ENCODE measurements at places on chromosomes 16 and 17.
A peak's percentile ranks its signal among the peaks of the same experiment; 100 is the strongest.

- DNase-seq = no peak
Observed at GRCh38 chr17:12431188-12431587, 234.5 kb upstream of the MYOCD start.

DNA sequence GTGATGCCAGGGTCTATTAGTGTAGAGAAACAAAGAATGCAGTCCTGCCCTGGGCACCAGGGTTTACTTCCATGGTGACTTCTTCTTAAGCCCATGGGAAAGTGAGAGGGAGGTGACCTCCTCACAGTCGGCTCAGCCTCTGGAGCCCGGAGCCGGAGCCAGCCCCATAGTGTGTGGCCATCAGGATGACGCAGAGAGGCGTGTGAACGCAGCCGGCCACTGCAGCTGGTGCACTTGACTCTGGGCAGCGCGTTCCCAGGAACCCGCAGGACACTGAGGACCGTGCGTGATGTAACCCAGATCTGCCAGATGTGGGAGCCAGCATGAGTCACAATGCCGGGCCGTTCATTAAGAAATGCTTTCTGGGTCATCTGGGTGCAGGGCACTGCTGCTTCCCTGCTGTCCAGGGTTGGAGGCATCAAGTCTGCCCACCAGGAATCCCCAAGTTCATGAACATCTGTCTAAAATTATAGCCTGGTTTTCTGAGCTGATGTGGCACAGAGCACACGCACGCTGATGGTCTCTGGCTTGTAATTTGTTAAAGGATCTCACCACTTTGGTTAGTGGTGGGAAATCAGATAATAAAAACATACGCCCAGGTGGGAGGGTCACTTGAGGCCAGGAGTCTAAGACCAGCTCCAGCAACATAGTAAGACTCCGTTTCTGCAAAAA lies 114.1 kb downstream of the PITPNC1 start:
- peak; percentile 95 for DNase-seq

DNA sequence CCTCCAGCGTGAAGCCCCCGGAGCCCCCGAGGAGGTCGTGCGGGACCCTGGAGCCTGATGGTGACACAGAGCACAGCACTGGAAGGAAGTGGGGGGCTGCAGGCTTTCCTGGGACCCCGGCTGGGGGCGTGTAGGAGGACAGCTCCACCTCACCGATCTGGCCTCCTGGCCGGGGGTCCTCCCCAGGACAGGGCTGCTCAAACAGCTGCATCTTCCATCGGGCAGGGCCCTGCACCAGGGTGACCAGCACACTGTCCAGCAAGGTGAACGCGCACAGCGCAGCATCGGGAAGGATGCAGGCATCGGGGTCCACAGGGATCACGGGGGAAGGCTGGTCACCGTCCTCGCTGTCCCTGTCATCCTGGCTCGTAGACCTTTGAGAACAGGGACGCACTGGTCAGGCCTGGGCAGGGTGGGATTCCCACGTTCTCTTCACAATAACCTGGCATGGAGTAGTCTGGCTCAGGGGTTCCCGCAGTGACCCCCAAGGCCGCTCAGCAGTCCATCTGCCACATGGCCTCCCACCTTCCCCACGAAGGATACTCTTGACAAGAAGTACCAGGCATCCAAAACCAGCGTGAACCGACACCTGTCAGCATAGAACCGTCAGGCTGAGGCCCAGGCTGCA lies 1.2 kb downstream of the FAAP100 start:
- DNase-seq = no peak

DNA sequence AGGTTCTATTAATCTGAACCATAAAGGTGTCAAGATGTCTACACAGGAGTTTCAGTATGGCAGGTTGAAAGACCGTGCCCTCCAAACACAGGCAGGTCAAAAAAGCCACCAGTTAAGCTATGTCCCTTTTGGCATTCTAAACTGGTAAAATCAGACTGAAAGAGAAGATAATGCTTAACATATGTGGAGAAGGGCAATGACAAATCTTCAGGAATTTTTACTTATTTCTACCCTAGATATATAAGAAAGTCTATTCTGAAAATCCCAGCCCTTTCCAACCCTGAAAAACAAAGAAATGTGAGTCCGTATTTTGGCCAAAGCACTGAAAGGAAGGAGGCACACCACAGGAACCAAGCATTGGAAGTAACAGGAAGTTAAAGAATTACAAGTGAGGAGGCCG lies 16.5 kb downstream of the AP1G1 start:
- no peak for DNase-seq

DNA sequence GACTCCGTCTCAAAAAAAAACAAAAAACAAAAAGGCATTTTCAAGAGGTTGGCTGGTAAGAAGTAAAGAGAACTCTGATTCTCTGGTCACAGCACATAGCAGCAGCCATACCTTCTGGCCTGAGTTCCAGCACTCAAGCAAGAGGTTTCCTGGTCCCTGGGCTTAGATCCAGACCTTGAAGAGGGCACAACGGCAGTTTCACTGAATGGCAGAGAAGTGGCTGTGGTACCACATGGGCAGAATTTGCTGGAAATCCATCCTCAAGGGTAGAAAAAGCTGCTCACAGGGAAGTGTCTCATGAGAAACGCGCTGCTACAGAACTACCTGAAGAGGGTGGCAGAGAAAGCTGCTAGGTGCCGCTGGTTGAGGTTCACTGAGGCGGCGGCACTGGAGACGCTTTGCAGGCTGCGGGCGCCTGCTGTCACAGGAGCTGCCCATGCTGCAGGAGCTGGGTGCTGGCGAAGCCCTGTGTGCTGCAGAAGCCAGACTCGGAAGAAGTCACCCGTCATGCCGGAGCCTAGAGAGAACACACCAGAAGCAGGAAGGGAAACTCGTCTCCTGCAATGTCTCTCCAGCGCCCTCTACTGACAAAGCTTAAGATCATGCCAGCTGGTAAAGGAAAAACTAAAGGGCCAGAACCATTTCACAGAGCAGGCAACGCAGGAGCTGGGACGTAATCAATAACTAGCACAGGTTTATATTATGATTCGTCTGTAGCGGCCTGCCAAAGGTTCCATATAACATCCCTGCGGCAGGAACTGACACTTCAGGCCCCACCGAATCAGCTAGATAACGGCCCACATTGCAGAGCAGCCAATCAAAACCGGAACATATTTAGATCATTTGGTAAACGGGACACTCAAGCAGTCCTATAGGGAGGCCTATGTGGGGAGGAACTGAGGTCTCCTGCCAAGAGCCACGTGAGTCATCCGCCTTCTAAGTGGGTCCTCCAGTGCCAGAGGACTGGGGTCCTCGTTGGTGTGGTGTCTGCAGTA lies 5.4 kb upstream of the ZNF213 start:
- DNase-seq = peak; percentile 84

- DNase-seq = no peak
Observed at GRCh38 chr17:2406271-2406902, 5.5 kb upstream of the MNT start.

- DNase-seq = no peak
Observed at GRCh38 chr16:67563708-67564468, 1.6 kb downstream of the CTCF start.

DNA sequence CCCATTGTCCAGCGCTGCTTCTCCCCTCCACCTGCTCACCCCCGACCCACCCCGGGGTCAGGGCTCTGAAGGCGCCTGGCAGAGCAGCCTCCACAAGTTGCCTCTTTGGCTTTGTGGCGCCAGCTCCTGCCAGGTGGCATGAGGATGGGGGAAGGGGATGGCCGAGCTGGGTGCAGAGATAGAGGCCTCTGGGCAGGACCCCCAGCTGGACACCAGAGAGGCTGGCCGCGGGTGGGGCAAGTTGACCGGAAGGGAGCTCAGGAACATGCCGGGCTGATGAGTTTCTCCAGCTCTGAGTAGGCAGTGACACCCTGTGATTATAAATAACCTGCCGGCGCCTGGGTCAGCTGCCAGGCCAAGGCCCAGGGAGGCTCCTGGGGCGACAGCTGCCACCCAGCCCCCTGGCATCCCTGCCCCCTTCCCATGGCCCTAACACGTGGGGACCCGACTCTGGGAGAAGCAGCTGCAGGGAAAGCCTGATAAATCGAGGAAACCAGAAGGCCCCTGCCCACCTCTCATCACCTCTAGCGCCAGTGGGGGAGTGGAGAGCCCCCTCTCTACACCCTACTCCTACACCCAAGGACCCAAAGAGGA lies 729 bp downstream of the P2RX5 start:
- DNase-seq = no peak
